ENCODE measurements at places on chromosomes 5 and 9.

GRCh38 chr9:29339387-29339786, 1766.1 kb upstream of the C9orf72 start:
- no peak for DNase-seq

DNA sequence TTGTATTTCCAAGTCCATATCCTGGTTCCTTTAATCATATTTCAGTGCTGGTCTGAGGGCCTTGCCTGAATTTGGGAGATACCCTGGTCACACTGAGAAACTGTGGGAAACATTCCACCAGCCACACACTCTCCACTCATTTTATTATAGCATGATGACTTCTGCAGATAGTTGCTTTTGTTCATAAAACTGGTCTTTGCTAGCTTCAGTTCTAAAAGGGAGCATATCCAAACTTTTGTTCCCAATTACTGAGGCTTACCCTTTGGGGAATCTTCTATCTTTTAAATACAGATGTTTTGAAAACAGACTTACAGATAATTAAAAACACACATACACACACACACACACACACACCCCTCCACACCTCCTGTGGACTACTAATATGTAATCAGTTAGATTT, 21.0 kb downstream of the DMGDH start:
- no peak for DNase-seq

DNA sequence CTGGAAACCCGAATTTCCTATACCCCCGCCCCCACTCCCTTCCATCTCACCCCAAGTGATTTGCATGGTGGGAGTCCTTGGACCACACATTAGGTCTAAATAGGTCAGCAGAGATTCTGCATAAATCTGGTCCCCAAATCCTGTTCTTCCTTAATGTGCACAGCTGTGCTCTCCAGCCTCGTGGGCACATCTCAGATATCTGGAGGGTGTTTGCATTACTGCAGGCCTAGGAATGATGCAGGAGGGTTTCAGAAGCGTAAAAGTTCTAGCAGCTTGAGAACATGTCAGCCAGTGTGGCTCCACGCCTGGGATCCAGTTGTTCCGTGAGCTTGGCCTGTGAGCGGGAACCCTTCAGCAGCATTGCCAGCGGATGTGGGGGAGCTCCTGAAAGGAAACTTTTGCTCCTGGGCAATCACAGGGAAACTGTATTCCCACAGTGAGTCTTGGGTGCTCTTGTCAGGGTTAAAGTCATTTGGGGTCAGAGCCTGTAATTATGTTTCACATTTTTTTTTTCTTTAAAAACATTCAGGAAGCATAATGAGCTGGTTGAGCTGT, 12.9 kb downstream of the ARHGAP26 start:
- DNase-seq, result no peak

GRCh38 chr5:96822686-96823459, 15.1 kb upstream of the ERAP1 start:
- DNase-seq, result no peak

DNA sequence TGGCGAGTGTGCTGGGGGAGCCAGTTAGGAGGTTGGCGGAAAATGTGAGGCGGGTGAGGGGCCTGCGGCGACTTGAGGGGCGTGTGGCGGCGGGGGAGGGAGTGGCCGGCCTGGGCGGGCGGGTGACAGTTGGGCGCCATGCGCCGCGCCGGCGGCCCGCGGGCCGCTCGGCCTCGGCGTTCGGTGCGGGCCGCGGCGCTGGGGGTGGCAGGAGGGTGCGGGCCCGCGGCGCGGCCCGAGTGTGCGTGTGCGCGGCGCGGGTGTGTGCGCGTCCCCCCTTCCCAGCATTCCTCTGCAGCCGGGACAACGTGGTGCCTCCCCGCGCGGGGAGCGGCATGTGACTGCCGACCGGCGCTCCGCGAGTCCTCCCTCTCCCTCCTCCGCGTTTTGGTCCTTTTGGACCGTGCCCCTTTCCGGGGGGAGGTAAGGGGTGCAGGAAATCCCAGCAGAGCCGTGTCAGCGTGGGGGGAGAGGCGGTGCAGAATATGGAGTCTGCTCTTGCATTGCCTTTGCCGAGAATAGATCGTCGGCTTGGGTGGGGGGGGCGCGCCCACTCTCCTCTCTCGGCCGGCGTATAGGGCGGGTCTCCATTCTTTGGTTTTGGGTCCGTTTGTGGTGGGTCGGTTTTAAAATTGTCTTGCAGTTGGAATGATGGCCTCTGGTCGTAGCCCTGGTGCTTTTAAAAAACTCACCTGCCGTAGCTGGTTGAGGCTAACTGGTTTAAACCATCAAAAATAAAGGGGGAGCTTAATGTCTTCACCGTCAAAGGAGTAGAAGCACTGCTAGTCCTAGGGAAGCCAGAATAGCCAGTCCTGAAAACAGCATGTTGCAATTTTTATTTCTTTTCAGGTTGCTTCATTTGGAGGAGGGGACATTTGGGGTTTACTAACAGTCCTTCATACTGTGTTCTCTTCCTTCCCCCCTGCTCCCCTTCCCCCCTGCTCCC, 2.0 kb downstream of the LARP1 start:
- DNase-seq, result peak; percentile 78

- DNase-seq, result no peak
Observed at GRCh38 chr9:86341007-86341491, 13.2 kb downstream of the TUT7 start.

GRCh38 chr9:2479056-2479565, 142.5 kb upstream of the VLDLR start:
- no peak for DNase-seq

DNA sequence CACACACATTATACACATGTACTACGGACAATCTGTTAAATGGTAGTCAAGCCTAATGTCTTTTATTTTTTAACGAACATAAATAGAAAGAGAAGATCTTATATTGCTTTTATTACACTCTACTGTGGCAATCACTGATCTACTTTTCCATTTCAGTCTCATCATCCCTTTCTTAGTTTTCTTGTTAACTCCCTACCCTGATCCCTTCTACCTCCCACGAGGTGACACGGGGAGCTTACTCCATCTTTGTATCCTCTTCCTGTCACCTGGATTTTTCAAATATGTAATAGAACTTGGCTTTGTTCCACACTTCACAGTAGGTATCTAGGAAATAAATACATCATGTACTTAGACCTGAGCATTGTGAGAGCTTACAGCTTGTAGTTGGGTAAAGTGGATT, 211.0 kb downstream of the PIK3R1 start:
- peak; percentile 54 for DNase-seq

GRCh38 chr5:1938310-1939000, 55.7 kb upstream of the IRX4 start:
- DNase-seq, result no peak

GRCh38 chr9:101307051-101307450, 77.8 kb downstream of the BAAT start:
- DNase-seq, result no peak

DNA sequence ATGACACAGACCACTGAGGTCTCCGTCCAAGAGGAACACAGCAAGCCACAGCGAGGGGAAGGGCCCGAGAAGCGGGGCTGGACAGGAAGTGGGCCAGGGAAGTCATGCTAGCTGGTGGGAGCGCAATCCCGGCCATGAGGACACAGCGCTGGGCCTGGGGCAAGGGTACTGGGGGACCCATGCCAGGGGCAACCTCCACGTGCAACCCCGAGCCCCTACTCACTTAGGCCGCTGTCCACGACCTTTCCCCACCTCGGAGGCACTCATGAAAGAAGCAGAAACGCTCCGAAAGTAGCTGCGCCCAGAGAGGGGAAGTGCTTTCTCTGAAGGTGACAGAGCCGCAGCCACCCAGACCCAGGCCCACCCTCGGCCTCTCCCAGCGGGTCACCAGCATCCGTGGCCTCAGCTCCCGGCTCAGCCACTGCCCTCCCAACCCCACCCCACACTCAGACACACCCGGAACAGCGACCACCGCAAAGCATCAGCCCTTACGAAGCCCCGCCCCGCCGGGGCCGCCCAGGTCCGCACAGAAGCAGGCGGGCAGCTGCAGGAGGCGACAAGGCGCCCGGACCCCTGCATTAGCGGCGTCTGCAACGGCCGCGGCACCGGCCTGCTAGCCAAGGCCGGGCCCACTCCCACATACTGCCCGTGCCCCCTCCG, 782 bp downstream of the BICD2 start:
- DNase-seq, result no peak

DNA sequence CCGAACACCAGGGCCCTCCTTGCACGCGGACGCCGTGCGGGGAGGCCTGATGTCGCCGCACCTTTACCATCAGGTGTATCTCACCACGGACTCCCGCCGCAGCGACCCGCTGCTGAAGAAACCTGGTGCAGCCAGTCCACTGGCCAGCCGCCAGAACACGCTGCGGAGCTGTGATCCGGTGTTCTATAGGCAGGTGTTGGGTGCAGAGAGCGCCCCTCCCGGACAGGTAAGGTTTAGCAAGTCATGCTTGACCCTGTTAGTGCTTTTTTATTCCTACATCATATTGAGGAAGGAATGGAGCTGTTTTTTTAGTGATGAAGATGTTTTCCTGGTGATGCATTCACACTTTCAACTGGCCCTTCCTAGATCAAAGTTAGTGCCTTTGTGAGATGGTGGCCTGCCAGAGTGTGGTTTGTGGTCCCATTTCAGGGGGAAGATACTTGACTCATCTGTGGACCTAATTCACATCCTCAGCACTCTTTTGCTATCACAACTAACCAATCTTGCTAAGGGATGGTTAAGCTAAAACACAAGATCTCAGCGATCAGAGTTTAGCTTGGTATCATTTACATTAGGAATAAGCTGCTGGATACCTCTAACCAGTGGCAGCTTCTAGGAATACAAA, 2.7 kb downstream of the PCDHGC3 start:
- DNase-seq, result no peak

- no peak for DNase-seq
Observed at GRCh38 chr9:114465906-114466900, 39.1 kb downstream of the WHRN start.

DNA sequence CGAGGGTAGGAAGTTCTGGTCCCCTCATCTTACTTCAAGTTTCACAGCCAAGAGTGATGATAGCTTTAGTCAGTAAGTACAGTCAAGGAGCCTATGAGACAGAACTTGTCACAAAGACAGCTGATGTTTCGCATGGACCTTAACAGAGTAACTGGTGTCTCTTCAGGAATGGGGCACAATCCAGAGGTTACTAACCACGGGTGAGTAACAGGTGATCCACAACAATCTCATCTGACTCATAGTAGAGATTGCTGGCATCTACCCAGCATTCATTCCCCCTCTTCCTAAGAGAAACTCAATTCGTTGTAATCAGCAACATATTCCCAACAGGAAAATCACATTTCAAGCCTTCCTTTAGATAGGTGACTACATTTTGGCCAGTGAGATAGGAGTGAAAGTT, 126.7 kb downstream of the SNX18 start:
- DNase-seq, result no peak

DNA sequence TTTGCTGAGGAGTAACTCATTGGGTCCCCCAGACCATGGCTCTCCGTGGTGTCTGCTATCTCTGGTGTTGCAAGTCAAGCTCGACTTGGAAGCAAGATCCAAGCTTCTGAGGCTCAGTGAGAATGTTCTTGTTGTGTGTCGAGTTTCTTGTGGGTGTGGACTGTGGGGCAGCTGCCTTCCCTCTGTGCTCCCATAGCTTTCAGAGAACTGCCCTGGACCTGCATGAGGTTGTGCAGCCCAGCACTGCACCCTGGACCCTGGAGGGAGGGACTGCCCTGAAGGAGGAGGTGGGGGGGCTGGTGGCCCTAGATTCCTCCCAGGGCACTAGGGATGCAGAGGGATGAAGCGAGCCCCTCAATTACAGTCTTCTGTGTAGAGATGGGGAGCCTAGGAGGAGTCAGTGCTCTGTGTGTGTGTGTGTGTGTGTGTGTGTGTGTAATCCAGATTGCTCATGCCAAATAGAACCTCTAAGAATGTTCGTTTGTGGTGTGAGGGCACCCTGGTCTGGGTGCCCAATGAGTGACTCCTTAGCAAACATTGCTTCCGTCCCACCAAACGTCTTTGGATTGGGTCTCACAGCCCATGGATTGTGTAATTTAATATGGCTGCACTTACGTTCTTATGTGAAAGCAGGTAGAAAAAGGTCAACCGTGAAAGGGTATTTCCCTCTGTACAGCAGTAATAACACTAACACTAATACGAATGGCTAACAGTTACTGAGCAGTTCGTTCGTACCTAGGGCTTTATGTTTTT, 143.3 kb upstream of the LMX1B start:
- DNase-seq, result no peak

DNA sequence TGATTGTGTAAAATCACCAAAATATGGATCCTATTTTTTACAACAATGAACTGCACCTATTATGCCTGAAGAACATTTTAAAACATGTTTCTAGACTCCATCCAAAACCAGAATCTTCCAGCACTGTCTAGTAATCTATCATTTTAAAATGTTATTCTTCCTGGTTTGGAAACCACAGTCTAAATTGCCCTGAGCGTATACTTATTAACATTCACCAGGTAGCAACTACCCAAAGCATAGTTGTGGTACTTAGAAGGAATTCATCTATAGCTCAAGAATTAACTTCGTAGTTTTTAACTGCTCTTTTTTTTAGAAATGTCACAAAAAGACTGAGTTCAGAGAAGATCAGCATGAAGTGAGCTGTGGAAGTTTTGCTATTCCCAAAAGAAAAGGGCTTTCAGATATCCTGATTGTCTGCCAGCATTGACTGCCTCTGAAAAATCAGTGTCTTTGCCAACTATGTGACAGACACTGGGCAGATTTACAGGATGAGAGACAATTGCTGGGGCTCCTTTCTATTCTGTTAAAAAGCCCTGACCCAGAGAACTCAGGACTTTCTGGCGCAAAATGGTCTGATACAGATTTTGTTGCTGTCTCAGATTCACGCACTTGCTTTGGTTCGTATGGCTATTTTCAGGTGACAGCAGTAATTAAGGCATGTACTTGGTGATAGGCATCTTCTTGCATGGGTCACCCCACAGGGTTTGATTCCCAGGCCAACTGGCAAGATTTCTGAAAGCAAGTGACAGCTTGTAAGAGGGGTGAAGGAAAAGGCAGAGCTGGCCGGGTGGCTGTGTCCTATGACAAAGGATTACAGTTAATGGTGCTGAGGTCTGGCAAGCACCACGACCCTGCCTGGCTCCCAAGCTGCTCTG, 152.5 kb upstream of the RAI14 start:
- no peak for DNase-seq

DNA sequence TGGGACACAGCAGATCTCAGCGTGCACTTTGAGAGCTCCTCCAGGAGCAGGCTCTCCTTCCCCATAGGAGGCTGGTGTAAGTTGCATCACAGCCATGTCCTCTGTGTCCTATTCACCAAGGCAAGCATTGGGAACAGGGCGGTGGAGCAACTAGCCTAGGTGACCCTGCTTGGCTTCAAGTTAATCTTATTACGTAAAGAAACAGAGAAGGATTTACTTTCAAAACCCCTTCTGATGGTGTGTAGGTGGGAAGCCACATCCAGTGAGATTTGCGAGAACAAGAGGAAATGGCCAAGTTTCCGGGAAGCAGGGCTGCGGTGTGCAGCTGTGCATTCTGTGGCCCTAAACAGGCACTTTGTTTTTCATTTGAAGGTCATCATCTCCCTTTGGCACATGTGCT, 80.2 kb downstream of the TRIO start:
- DNase-seq, result no peak

GRCh38 chr9:134276453-134277245, 49.6 kb upstream of the RXRA start:
- no peak for DNase-seq

All from hematopoietic multipotent progenitor cell treated with erythropoietin and hydrocortisone succinate and interleukin-3 and kit ligand, for 17 days (in vitro differentiated cells).